IPS DF 6.9 (cell line): ENCODE measurements at places on chromosomes 12 and 14.

DNA sequence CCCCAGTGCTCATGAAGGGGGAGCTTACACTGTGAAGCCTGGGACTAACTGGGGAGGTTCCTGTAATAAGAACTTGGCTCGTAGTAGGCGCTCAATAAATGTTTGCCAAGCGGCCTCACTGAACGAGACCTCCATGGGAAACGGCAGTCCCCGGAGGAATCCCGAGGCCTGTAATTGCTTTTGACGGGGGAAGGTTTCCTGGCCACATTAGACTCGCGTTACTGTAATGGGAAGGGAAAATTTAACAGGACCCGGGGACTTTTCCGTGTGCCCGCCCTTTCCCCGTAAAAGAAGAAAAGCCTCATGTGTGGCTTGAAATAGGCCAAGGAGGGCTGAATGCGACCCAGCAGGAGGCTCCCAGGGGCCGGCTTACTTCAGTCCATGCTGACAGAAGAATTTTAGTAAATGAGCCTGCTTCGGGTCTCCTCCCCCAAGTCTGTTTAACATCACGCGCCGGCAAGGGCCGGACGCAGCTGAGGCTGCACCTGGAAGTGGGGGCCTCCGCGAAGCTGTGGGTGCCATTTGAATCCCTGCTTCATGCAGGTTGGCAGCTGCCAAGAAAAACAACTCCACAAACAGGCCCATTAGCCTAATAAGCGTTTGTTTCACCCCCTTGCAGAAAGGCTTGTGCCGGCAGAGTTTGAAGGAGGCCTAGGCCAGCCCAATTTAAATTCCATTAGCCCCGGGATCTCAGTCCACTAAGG is 39.8 kb upstream of the PWP1 start:
- DNase-seq = no peak

- DNase-seq = no peak
These were observed 84.5 kb upstream of the AMN1 start for GRCh38 chr12:31813305-31813704.

GRCh38 chr12:13573698-13574321 is 377.3 kb downstream of the EMP1 start:
- no peak for DNase-seq

DNA sequence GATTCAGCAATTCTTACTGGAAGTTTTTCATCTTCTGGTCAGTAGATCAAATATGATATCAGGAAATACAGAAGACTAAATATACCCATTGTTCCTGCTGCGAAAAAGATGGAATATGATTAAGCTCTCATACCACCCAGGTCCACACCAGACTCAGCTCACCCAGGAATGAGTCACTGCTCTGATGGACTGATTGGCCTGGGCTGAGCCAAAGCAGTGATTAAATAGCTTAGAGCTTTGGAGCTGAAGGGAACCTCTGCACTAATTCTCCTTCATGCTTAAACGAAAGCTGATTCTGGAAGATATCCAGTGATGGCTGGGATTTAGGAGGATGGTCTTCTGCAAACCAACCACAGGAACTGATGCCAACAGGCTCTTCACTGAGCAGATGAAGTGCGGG is 62.0 kb upstream of the SYT1 start:
- no peak for DNase-seq
